ENCODE measurements at places on chromosomes 16 and 17.

DNA sequence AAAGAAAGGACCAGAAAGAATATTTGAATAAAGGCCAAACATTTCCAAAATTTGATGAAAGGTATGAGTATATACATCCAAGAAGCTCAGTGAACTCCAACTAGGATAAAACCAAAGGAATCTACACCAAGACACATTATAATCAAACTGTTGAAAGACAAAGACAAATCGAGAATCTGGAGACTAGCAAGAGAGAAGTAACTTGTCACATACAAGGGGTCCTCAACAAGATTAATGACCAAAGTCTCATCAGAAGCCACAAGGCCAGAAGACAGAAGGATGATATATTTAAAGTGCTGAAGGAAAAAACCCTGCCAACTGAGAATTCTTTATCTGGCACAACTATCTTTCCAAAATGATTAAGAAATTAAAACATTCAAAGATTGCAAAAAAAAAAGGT lies 9.3 kb upstream of the IL21R start:
- no peak for DNase-seq

DNA sequence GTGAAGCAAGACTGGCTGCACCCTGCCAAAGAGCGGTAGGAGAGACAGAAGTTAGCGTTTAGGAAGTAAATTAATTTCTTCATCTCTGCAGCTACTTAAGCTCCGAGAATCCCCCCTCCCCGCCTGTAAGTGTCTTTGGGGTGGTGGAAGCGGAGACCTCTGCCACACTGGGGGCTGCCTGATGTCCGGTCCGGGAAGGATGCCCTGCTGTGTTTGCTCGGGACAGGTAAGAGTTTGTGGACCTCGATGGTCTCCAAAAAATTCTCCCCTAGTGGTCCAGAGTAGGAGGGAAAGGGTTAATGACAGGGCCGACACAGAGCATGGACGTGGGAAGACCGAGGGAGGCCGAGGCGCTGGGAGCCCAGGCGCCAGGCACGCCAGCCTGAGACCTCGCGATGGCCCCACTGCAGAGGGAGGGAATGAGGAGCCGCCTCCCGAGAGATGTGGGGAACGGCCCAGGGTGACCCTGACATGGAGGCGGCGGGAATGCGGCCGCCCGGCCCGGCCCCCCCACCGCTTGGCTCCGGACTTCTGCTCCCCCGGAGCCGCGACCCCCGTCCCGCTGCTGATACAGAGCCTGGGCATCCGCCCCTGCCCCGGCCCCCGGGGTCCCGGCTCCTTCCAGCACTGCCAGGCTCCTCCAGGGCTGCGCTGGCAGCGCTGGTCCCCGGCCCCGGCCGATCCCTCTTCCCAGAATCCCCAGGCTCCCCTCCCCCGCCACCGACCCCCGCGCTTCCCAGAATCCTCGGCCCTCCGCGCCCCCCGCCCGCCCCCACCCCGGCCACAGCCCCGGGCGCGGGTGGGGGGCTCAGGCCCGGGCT lies 680 bp downstream of the ZNF629 start:
- no peak for DNase-seq

- DNase-seq: no peak
Measured at GRCh38 chr16:84947996-84948850, 63.1 kb downstream of the ZDHHC7 start.

- DNase-seq: no peak
Measured at GRCh38 chr17:321386-321941, 31.1 kb downstream of the RPH3AL start.

DNA sequence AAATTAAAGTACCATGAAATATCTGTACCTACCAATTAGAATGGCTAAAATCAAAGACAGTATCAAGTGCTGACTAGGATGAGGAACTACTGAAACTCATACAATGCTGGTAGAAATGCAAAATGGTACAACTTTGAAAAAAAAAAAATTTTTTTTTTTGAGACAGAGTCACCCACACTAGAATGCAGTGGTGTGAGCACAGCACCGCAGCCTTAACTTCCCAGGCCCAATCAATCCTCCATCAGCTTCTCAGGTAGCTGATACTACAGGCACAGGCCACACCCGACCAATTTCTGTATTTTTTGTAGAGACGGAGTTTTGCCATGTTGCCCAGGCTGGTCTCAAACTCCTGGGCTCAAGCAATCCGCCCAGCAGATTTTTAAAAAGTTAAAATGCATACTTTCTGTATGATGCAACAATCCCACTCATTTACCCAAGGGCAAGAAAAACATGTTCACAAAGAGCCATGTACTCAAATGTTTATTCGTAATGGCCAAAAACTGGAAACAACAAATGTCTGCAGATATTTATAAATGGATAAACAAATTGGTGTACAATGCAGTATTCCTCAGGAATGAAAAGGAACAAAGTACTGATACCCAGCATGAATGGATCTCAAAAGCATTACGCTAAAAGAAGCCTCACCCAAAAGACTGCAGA lies 8.7 kb downstream of the SMURF2 start:
- no peak for DNase-seq

DNA sequence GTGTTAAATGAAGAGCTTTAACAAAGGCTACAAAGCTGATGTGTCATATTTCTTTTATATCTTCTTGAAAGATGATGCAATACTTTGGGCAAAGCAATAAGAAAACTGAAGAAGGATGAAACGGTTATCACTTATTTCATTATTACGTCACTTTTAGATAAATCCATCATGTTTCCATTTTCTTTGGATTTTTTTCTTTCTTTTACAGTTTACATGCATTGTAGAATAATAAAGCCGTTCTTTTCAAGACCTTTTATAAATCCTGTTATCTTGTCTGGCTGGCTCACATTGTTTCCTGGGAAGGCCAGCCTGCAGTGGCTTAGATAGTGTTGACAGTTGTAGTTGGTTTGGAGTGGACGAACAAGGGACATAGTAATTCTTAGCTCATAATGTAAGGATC lies 28.9 kb downstream of the TANC2 start:
- no peak for DNase-seq

- no peak for DNase-seq
Measured at GRCh38 chr17:16930571-16931317, 41.2 kb downstream of the TNFRSF13B start.

- no peak for DNase-seq
Measured at GRCh38 chr17:7515911-7516610, 31.9 kb downstream of the POLR2A start.

- DNase-seq: no peak
Measured at GRCh38 chr17:79221597-79221996, 147.0 kb downstream of the ENGASE start.

DNA sequence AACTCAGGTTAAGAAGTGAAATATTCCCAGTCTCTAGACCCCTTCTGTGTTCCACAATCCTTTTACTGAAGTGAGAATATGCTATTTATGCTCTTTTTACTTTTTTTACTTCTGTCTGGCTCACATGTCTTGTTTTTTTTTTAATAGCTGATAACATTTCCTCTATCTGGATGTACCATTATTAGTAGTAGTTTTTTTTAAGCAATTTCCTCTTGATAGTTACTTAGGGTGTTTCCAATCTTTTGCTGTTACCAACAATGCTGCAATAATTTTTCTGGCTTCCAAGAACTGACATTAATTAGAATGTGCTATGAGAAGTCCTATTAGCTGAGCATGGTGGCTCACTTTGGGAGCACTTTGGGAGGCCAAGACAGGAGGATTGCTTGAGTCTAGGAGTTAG lies 32.0 kb downstream of the KSR1 start:
- no peak for DNase-seq

GRCh38 chr17:82204831-82205719 lies 7.6 kb downstream of the CCDC57 start:
- no peak for DNase-seq
